Activated naive CD4-positive, alpha-beta T cell treated with anti-CD3 and anti-CD28 coated beads, Interleukin-2, amount 10 ng/mL, durations not matched to agents 7 days and 5 days (primary cell): ENCODE measurements at places on chromosomes 5 and 9.

- no peak for DNase-seq
Observed at GRCh38 chr9:16996901-16997491, 126.5 kb upstream of the BNC2 start.

DNA sequence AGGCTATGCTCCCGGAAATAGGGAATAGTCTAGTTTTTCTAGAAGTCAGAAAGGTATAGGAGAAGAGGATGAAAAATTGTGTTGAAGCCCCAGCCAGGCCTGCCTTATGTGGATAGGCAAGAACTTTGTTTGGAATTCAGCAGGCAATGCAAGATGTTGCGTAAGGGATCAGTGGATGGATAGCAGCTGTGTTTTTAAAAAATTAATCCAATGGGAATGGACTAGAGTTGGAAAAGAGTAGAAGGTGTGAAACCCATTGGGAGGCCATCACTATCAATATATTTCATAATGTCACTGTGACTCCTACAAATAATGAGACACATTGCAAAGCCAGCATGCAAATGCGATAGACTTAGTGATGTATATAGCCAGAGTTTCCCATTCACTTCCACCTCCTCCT lies 281.9 kb downstream of the MARCHF11 start:
- no peak for DNase-seq

DNA sequence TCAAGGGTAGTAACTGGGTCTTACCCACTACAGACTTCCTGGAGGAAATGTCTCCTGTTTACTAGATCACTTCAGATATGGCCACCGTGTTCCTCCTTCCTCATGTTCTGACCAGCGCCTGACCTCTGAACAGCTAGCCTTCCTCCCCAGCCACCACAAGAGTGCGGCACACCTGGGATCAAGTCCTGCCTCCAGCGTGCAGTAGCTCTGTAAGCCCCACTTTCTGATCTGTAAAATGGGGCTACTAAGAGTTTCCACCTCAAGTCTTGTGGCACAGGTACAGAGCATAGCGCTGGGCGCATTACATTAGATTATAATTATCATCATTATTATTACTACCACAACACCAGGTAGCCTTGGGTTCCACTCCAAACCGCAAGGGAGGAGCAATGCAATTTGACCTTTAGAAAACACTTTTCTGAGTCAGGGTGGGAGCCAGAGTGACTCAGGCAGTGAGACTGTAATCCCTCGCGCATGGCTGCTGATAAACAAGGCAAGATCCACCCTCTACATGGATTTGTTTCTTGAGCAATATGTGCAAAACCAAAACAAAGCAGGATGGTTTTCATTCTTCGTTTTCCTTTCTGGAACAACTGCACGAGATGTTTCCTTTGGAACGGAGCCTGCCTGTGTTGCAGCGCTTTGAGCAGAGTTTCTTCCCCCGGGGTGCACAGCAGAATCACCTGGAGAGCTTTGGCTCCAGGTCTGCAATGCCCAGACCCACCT lies 65.0 kb upstream of the ANGPTL2 start:
- DNase-seq: no peak

DNA sequence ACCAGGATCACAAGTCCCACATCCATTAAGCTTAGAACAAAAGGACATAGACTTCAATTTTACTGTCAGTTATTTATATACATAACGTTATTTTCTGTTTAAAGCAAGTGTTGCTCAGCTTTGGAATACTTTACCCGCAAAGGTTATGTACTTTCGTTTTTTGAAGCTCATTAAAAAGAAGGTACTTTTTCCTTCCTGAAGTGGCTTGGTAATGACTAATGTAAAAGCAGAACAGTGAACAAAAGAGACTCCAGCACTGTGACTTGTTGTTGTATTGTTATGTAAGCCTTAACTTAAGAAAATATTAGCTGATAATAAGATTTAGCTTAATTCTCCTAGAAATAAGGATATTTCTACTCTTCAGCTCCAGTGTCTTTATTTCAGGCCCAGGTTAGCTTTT lies 97.3 kb upstream of the SLCO6A1 start:
- DNase-seq: no peak

- no peak for DNase-seq
Observed at GRCh38 chr5:122929980-122930379, 84.6 kb downstream of the SNX24 start.

GRCh38 chr5:158590746-158591300 lies 508.9 kb downstream of the EBF1 start:
- no peak for DNase-seq

- DNase-seq: no peak
Observed at GRCh38 chr9:16316456-16316855, 554.0 kb downstream of the BNC2 start.

- no peak for DNase-seq
Observed at GRCh38 chr9:135896205-135896604, 11.1 kb downstream of the CAMSAP1 start.
